ENCODE measurements at places on chromosomes 3 and 15. TPM values are rescaled to one million over a fixed set of nuclear protein-coding genes. Genes with fewer than 3 reads are reported as not detected.

The CCR3 gene
- total RNA-seq, result not detected

The FAM81A gene
- 0.50 TPM for total RNA-seq

The HDC gene
- not detected for total RNA-seq

The WDR49 gene
- total RNA-seq, result not detected

The CCR2 gene
- not detected for total RNA-seq

The TM4SF1 gene
- total RNA-seq, result 155 TPM

The NDUFB5 gene
- total RNA-seq, result 82.5 TPM

The PRSS50 gene
- total RNA-seq, result not detected

The CACNA1D gene
- total RNA-seq, result under 0.01 TPM

The SRGAP3 gene
- 1.2 TPM for total RNA-seq

The FANCD2OS gene
- total RNA-seq, result not detected

The NDN gene
- total RNA-seq, result 93.0 TPM

The GUCA1C gene
- total RNA-seq, result not detected

The NMD3 gene
- total RNA-seq, result 34.8 TPM

The HTR3E gene
- not detected for total RNA-seq

The GMPPB gene
- 50.3 TPM for total RNA-seq

The CFAP20DC gene
- 2.5 TPM for total RNA-seq

The GCNT3 gene
- not detected for total RNA-seq

The MKRN3 gene
- total RNA-seq, result under 0.01 TPM

The ACKR4 gene
- not detected for total RNA-seq

Data from bronchus fibroblast of lung (primary cell).